ENCODE measurements at places on chromosomes 3 and 15.

- DNase-seq, result no peak
Measured at GRCh38 chr3:49199239-49199899, 28.0 kb downstream of the KLHDC8B start.

- no peak for DNase-seq
Measured at GRCh38 chr15:41392659-41393058, 9.6 kb downstream of the NDUFAF1 start.

DNA sequence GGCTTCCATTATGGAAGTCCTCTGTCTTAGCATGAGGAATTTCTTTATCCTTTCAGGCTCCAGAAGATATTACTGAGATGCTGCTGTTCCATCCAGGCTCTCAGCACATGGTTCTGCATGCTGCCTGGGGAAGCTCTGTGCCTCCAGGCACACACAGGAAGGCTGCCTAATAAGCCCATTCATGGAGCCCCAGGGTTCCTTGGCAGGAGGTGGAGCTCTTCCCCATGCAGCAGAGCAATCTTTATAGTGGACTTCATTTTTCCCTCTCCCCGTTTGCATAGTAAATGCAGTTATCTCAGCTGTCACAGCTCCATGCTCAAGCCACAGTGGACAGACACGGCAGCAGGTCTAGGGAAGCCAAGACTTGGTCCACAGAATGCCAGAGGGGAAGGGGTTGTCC lies 57.6 kb downstream of the BOC start:
- no peak for DNase-seq

GRCh38 chr3:177443469-177443868 lies 246.2 kb upstream of the TBL1XR1 start:
- DNase-seq, result no peak

DNA sequence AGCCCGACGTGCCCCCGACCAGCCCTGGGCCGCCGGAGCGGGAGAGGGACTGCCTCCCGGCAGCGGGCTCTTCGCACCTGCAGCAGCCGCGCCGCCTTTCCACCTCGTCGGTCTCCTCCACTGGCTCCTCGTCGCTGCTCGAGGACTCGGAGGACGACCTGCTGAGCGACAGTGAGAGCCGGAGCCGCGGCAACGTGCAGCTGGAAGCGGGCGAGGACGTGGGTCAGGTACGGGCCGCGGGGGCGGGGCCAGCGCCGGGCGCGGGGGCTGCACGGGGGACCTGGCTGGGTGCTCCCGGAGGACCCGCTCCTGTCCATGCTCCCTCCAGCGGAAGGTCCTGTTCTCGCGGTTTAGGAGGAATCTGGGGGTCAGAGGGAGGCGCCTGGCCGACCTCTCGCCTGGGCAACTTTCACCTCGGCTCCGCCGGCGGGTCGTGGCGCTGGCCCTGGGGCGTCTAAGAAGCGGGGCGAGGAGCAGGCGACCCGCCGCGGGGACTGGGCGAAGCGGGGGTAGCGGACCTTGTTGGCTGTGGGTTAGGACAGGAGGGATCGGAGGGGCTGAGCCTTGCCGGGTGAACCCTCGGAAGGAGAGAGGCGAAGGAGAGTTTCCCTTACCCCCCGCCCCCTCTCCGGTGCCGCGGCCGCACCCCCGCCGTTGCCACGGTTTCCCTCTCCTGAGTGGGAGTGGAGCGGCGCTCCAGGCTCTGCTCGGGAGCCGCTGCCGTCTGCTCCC lies 682 bp downstream of the ITPKA start:
- DNase-seq, result no peak

DNA sequence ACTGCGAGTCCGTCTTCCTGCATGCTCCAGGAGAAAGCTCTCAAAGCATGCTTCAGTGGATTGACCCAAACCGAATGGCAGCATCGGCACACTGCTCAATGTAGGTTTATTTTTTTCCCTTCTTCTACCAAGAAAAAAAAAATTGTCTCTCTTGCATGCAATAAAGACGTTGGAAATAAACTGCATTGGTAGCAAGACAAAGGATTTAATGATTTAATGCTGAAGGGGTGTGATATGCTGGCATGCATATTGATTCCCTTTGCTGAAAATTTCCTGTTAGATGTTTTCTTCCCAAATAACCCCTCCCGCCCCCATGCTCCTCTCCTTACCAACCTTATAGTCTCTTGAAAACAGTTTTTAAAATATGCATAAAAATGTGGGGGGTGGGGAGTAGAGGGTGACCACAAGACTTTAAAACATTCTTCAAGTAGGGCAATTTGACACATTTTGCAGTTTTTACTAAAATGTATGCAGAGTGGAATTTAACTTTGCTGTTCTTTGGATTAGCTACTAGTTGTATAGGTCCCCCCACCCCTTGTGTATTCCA lies 799 bp downstream of the RARB start:
- DNase-seq, result no peak

DNA sequence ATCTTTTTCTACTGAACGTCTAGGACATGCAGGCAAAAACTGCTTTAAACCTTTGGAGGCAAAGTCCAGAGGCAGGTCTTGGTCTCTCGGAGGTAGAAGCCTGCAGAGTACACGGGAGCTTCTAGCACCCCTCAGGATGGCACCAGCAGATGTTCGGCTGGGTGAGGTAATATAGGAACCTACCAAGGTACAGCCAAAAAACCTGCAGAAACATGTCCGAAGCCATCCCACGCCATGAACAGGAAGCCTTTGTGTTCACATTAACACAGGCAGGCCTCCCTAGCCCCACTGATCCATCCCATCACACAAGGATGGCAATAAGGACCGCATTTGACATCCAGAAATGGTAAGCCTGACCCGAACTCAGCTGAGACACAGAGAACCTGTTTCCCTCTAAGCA lies 157.9 kb upstream of the HES1 start:
- DNase-seq, result no peak

GRCh38 chr3:42675909-42676308 lies 9.4 kb upstream of the KLHL40 start:
- no peak for DNase-seq

GRCh38 chr15:30990036-30990435 lies 1.4 kb downstream of the MTMR10 start:
- DNase-seq, result peak; percentile 43
